ENCODE measurements at places on chromosomes 13 and 19. TPM values are rescaled to one million over a fixed set of nuclear protein-coding genes. Genes with fewer than 3 reads are reported as not detected.

- H3K27me3 ChIP-seq, result no peaks in the 10 kb centered on the region
- DNase-seq, result no peak
- H3K4me1 ChIP-seq, result no peaks in the 10 kb centered on the region
- H3K36me3 ChIP-seq, result no peaks in the 10 kb centered on the region
- H3K4me3 ChIP-seq, result no peak overlapping the region
Observed at GRCh38 chr13:66528180-66528579, 702.0 kb downstream of the PCDH9 start.

DNA sequence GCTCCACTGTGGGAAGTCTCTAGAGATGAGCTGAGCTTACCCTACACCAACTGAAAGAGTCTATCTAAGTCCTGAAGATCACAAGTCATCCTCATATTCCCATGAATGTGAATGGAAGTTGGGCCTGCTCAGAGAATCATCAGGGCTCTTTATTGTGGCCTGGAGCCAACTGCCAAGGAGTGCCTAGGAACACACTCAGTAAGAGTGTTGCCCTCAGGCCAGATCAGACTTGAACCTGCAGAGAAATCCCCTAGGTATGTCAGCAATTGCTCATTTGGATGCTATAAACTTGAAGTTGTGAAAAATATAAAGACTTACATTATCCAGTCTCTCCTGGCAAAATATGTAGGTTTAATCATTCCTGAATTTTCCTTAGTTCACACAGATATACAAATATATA, 1070.2 kb downstream of the EFNB2 start:
- H3K4me3 ChIP-seq, result no peak overlapping the region
- H3K36me3 ChIP-seq, result no peaks in the 10 kb centered on the region
- DNase-seq, result no peak
- no peaks in the 10 kb centered on the region for H3K4me1 ChIP-seq

DNA sequence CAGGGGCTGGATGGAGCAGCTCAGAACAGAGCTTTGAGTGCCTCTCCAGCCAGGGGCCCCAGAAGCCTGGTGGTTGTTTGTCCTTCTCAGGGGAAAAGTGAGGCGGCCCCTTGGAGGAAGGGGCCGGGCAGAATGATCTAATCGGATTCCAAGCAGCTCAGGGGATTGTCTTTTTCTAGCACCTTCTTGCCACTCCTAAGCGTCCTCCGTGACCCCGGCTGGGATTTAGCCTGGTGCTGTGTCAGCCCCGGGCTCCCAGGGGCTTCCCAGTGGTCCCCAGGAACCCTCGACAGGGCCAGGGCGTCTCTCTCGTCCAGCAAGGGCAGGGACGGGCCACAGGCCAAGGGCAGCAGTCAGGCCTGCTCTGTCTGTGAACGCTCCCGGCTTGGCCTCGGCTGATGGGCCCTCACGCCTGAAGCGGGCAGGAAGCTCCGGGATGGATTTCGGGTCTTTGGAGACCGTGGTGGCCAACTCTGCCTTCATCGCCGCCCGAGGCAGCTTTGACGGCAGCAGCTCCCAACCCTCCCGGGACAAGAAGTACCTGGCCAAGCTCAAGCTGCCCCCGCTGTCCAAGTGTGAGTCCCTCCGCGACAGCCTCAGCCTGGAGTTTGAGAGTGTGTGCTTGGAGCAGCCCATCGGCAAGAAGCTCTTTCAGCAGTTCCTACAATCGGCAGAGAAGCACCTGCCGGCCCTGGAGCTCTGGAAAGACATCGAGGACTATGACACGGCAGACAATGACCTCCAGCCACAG, at the start of gene GRK1:
Gene GRK1, plus strand, starts transcription at position 269 of the 751 bp plus-strand sequence. Its CDS starts 168 bp downstream, at position 437.
- peaks cover under 1% of the 10 kb centered on the region for H3K4me1 ChIP-seq
- H3K27ac ChIP-seq, result no peak within 1 kb of the TSS
- peak; percentile 3 for DNase-seq
- H3K27me3 ChIP-seq, result no peaks in the 10 kb centered on the region
- no peaks in the 10 kb centered on the region for H3K36me3 ChIP-seq
- no peak within 1 kb of the TSS for H3K4me3 ChIP-seq

DNA sequence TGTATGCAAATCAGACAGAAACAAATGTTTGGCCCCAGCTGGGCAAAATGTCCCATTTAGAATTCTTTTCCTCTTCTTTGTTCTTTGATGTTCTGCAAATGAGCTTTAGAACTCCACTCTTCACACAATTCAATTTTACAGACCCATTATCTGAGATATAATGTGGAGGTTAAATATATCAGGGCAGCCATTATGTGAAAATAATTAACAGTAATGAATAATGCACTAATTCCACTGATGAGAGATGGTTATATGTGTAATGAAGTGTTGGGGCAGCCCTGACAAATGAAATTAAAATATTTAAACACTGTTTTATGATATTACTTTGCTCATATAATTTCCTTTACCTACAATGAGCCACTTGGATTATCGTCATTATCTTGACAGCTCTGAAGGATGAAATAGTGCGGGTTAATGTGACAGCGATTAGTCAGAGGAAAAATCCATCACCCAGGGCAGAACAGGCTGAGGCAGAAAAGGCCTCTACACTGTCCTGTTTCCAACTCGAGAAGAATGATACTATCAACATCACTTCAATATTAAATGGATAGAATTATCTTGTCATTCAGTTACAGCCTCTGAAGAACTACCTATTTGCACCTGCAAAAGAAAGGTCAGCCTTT, 321.1 kb downstream of the RBM26 start:
- no peaks in the 10 kb centered on the region for H3K36me3 ChIP-seq
- H3K27me3 ChIP-seq, result peaks cover 5% of the 10 kb centered on the region
- H3K4me3 ChIP-seq, result no peak overlapping the region
- H3K4me1 ChIP-seq, result no peaks in the 10 kb centered on the region
- no peak for DNase-seq

- H3K4me1 ChIP-seq, result no peaks in the 10 kb centered on the region
- no peaks in the 10 kb centered on the region for H3K36me3 ChIP-seq
- no peak for DNase-seq
- H3K27me3 ChIP-seq, result peaks cover 2% of the 10 kb centered on the region
Observed at GRCh38 chr13:47454986-47455385, 546.1 kb downstream of the SUCLA2 start.

GRCh38 chr19:46766569-46767317, 20.5 kb upstream of the STRN4 start:
- H3K4me1 ChIP-seq, result no peaks in the 10 kb centered on the region
- no peak overlapping the region for H3K27ac ChIP-seq
- H3K4me3 ChIP-seq, result no peak overlapping the region
- H3K27me3 ChIP-seq, result no peaks in the 10 kb centered on the region
- DNase-seq, result peak; percentile 78

DNA sequence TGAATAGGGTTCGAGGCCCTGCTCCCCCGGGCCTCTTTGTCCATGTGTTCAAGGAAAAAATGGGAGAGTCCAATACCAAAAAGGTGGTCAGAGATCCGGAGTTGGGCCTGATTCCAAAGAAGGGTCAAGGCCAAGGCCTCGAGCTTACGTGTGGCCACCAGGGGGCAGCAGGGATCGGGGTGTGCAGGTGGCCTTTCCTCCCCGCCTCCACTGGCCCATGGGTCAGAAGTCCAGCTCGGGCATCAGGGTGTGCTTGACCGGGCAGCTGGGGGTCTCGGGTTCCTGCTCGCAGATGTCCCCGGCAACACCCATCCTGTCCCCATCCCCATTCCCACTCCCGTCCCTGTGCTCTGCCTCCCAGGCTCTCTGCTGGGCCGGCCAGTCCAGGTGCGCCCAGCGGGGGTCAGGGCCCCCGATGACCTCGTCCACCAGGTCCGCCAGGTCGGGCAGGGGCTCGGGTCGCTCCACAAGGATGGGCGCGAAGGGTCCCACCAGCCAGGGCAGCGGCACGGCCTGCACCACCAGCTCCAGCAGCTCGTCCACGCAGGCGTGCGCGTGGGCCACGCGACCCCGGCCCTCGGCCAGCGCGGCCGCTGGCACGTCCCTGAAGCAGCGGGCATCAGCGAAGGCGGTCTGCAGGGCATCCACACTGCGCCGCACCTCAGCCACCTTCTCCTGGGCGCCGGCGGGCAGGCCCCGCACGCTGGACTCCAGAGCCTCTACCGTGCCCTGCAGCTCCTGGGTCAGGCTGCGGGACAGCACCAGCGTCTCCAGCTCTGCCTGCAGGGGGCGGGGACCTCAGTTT, 5.2 kb upstream of the PLIN4 start:
- H3K4me3 ChIP-seq, result no peak overlapping the region
- H3K27ac ChIP-seq, result no peak overlapping the region
- peak; percentile 62 for DNase-seq

DNA sequence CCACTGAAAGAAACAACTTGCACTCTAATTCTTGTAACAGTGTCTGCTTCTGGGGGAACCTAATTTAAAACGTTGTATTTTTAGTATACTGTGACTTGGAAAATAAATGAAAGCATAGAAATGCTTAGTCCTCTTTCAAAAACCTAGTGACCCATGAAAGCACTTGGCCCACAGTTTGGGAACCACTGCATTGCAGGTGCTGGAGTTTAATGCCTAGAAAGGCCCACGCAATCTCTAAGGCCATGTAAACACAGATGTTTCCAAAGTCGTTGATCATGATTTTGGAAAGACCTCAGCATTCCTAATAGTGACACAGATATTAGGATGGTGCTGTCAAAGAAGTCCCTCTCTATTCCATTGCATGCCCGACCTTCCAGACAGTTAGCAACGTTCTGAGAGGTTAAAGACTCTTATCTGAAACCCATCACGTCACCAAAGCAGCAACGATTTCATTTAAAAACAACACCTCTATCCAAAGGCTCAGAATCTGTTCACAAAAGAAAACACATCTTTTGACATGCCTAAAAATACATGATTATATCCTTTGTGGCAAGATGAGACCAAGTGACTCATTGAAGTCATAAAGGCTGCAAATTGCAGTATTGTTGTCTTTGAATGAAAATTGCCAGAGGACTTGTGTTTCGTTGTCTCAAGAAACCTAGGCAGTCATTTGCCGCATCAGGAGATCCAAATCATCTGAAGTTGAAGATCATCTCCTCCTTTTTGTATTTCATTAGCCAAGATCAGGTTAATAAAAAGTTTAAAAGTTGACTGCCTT, 328.0 kb upstream of the ZNF507 start:
- no peaks in the 10 kb centered on the region for H3K36me3 ChIP-seq
- no peak overlapping the region for H3K27ac ChIP-seq
- no peaks in the 10 kb centered on the region for H3K4me1 ChIP-seq
- DNase-seq, result no peak

GRCh38 chr19:10885201-10886169, 14.1 kb downstream of the CARM1 start:
- H3K27me3 ChIP-seq, result no peaks in the 10 kb centered on the region
- DNase-seq, result no peak
- H3K4me3 ChIP-seq, result no peak overlapping the region
- no peaks in the 10 kb centered on the region for H3K4me1 ChIP-seq
- no peak overlapping the region for H3K27ac ChIP-seq

- no peak for DNase-seq
- no peaks in the 10 kb centered on the region for H3K4me1 ChIP-seq
- H3K36me3 ChIP-seq, result no peaks in the 10 kb centered on the region
- no peak overlapping the region for H3K27ac ChIP-seq
- H3K4me3 ChIP-seq, result no peak overlapping the region
Observed at GRCh38 chr13:101554420-101555125, 102.1 kb downstream of the ITGBL1 start.

DNA sequence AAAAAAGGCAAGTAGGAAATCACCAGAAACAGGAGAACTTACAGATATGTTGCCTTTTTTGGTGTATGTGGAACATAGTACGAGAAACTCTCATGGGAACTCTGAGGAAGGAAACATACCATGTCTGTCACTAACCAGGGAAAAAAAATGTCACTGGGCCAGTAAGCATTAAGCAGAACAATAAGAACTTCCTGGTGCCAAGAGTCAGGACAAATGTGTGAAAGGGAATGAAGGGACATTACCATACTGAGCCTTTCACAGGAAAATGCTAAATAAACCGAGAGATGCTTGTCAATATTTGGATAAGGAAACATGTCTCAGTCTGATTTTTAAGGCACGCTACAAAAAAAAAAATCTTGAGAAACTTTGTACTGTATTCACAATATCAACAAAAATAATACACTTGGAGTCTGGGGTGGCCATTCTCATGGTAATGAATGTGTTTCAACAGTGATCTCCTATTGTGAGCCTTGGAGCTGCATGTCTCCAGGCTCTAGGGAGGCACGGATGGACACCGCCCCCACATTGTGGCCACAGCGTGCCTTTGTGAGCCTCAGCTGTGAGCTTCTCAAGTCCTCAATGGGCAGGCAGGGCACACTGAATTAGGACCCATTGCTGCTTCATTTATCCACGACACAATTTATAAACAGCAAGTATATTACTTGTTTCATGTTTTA, 113.0 kb upstream of the ARGLU1 start:
- H3K36me3 ChIP-seq, result no peaks in the 10 kb centered on the region
- no peak overlapping the region for H3K27ac ChIP-seq
- DNase-seq, result no peak

PODNL1 gene
- 0.46 TPM for total RNA-seq

IL4I1 gene
- total RNA-seq, result 22.2 TPM

ELAVL1 gene
- total RNA-seq, result 149 TPM

CLDN10 gene
- not detected for total RNA-seq

STX10 gene
- 64.8 TPM for total RNA-seq

F10 gene
- total RNA-seq, result not detected
